Stimulated activated CD4-positive, alpha-beta T cell treated with anti-CD3 and anti-CD28 coated beads, TNF-alpha, amount 100 ng/mL, for 48 hours (primary cell): ENCODE measurements at places on chromosomes 5 and 9.

DNA sequence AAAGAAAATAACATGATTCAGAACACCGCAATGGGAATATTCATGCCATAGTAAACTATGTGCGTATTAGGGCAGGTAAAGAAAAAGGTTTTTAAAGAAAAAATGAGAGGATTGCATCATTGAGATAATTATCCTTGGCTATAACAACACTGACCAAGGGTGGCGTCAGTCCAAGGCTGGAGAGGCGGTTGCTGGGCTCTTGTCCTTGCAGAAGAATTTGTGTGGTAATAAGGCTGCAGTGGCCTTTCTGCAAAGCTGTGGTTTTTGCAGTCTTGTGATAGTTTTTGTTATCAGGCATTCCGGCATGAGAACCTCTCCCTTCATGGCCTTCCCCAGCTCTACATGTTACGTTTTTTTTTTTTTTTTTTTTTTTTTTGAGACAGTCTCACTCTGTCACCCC is 14.0 kb downstream of the BOD1 start:
- no peak for DNase-seq

DNA sequence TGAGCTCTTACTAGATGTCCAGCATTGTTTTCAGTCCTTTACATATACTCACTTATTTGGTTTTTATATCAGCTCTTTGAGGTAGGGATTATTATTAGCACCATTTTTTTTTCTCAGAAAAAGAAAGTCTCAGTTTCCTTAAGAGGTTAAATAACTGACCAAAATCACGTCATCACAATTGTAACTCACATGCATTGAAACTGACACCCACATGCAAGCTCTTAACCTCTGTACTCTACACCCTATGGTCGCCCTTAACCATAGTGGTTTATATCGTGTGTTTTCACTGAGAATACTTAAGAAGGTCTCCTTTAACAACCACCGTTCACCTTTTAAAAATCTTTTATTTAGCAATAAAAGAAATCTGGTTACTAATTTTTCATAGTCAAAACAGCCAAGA is 61.0 kb downstream of the PRDM6 start:
- no peak for DNase-seq

DNA sequence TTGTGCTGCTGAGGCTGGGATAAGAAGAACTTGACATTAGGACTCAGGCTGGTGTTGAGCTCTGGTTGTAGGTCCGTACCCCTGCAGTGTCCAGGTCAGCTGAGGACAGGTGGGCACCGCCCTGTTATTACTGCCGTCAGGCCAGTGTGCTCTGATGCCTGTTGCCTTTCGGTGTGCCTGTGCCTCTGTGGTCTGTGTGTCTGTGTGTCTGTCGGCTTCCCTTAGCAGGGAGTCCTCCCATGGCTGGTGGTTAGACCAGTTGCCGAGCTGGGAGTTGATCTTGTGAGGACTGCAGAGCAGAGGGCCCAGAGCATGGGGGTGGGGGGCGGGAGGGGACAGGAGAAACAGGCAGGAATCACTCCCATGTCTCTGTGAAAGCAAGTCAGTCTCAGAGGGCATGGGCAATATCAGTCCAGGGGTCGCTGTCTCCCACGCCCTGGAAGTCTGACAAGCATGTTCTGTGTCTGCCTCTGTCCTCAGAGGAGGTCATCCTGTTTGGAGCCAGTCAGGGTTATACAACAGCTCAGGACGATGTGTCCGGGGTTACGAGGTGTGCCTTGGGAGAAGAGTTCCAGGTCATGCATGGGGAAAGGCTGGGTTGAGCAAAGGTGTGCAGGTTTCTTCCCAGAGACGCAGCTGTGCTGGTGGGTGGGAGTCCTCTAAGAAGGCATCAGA is 67.3 kb upstream of the GARNL3 start:
- no peak for DNase-seq

- DNase-seq: no peak
Observed at GRCh38 chr9:84111726-84112125, 131.1 kb downstream of the RMI1 start.

DNA sequence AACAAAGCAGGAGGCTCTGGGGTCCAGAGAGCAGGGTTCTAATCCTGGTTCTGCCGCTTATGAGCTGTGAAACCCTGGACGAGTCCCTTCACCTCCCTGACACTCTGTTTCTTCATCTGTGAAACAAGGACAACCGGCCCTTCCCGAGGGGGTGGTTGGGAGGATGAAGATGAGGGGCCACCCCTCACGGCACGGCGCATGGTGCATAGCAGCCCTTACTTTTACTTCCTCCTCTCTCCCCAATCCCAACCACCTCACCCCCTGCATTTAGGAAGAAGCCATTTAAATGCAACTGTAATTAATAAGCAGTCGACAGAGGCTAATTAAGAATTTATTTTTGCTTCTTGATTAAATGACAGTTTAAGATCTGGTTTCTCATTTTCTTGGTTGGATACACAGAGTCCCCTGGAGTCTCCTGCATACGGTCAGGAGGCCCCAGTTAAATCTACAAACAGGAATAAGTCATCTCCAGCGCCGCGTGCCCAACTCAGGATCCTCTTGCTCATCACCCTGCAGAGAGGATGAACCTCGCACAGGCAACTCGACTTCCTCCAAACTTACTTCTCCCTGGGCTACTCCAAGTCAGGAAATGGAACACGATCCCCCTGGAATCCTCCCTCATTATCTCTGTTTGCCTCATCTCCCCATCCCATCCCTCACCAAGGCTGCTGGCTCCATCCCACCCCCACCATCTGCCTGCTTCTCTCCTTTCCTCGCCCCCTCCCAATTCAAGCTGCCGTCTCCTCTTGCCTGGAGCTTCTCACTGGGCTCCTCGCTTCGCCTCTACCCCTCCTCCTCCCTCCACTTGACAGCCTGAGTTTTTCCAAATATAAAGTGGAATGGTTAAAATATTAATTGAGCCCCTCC is 95.9 kb downstream of the HRH2 start:
- no peak for DNase-seq

DNA sequence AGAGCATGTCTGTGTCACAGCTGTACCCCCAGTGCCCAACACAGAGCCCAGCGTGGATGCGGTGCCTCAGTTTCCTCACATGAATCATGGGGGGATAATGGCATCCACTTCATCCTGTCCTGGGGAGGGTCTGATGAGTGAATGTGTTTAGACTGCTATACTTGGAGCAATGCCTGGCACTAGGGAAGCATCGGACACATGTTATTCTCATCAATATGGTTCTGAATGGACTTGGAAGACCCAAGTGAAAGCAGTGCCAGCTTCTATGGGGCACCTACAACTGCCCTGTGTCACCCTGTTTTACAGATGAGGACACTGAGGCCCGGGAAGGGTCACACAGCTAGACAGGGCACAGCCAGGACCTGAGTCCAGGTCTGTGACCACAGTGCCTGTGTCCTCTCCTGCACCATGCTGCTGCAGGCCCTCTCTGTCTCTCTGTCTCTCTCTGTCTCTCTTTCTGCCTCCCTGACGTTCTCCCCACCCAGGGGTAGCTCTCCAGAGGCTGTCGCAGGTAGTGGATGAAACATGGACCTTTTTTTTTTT is 42.3 kb upstream of the NEK6 start:
- no peak for DNase-seq

- no peak for DNase-seq
Observed at GRCh38 chr5:154543380-154543779, 65.4 kb upstream of the HAND1 start.

DNA sequence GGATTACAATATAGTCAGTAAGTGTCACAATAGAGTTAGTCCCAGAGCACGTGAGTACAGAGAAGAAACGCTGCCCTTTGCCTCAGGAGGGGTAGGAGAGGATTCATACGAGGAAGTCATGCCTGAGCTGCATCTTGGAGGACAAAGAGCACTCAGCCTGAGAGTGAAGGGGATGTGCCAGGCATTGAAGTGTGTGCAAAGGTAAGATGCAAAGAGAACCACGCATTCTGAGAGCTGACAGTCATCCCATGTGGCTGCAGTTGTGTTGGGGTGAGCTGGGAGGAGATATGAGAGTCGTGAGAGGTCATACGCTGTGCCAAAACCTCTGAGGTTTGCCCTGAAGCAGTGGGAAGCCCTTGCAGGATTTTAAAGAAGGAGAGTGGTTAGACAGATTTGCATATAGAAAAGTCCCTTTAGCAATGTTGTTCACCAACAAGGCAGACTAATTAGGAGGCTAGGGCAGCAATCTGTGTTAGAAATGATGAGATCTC is 97.5 kb downstream of the PIP5K1B start:
- peak; percentile 37 for DNase-seq
